ENCODE measurements at places on chromosomes 13 and 19. TPM values are rescaled to one million over a fixed set of nuclear protein-coding genes. Genes with fewer than 3 reads are reported as not detected.

GRCh38 chr13:113489549-113490495, 689 bp downstream of the DCUN1D2 start:
- DNase-seq: peak; percentile 48

- no peak for DNase-seq
Measured at GRCh38 chr13:108086678-108087077, 128.7 kb downstream of the LIG4 start.

DNA sequence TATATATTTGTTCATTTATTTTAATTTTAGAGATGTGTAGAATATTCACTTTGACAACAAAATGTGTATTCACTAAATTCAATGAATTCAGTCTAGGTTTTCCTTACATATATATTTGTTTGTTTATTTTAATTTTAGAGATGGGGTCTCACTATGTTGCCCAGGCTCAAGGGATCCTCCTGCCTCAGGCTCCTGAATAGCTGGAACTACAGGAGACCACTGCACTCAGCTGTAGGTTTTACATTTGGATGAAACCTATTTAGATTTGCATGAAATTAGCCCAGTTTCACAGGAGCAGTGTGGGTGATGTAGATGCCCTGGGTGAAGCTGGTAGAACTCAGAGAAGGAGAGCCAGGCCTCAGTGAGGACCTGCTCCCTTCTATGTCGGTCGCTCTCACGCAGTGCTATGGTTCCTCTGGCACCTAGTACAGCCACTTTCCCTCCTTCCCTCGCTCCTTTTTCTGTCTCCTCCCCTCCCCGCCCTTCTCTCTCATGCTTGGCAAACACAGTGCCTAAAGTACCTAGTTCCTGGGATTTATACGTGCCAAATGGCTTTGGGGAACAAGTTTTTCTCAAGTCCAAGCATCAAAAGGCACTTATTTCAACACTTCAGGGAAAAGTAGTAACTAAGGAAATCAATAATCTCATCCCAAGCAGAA, 14.7 kb upstream of the HMGB1 start:
- no peak for DNase-seq

The GPR12 gene
- 0.50 TPM for polyA plus RNA-seq

The MISP3 gene
- polyA plus RNA-seq: 0.74 TPM

DNA sequence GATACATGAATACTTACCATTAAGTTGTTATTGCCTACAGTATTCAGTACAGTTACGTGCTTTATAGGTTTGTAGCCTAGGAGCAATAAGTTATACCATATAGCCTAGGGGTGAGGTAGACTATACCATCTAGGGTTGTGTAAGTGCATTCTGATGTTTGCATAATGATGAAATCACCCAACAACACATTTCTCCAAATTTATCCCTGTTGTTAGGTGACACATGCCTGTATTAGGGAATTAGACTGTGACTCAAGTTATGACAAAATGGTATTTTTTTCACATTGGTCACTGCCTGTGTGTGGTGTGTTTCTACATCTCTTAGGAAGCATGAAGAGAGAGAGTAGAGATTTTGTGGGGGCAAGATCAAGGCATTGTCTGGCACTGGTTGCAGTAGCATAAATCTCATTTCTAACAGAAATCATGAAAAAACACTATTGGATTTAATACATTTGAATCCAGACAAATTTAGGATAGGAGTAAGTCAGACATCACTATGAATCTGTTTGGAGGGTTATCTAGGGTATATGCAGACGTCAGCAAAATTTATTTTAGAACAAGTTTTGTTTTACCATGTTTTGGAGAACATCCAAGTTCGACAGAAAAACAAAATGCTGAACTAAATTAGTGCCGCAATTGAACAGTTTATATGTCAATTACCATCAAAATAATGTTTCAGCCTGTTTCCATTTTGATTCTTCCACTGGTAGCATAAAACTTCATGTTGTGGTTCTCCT, 332.1 kb downstream of the LMO7 start:
- DNase-seq: no peak

DNA sequence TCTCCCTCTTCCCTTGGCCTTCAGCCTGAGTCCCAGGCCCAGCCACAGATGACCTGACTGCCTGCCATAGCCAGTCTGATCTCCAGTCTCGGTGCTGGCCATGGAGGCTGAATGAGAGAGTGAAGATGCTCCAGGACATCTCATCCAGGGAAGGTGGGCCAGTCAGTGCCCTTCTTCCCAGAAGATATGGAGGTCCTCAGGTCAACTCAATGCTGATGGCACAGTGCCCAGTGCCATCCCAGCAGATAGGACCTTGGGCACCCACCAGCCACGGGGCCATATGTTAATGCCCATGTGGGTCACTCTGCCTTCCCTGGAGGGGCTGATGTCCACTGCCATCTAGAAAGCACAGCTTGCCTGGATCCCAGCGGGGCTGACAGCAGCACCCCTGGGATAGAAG, 7.2 kb downstream of the VSTM2B start:
- no peak for DNase-seq

- no peak for DNase-seq
Measured at GRCh38 chr13:99973163-99973807, 1.7 kb upstream of the ZIC5 start.

The C19orf44 gene
- 8.6 TPM for polyA plus RNA-seq

The ZNF548 gene
- polyA plus RNA-seq: 13.0 TPM

The SOX1 gene
- 0.08 TPM for polyA plus RNA-seq

The CADM4 gene
- polyA plus RNA-seq: 16.7 TPM

- DNase-seq: no peak
Measured at GRCh38 chr19:23957660-23958281, 43.1 kb downstream of the ZNF726 start.

The RNU6-9 gene
- not detected for polyA plus RNA-seq

The ZC3H4 gene
- 23.9 TPM for polyA plus RNA-seq

The PTPRH gene
- 0.29 TPM for polyA plus RNA-seq

All from muscle of leg (tissue), 16 donors.